Fibroblast of skin of back (primary cell): ENCODE measurements at places on chromosomes 11 and 22.

GRCh38 chr11:110177086-110177456 lies 83.9 kb downstream of the ZC3H12C start:
- DNase-seq, result no peak

GRCh38 chr22:42830161-42830560 lies 26.9 kb downstream of the ARFGAP3 start:
- no peak for DNase-seq

GRCh38 chr22:38850941-38851849 lies 7.4 kb upstream of the NPTXR start:
- peak; percentile 45 for DNase-seq

DNA sequence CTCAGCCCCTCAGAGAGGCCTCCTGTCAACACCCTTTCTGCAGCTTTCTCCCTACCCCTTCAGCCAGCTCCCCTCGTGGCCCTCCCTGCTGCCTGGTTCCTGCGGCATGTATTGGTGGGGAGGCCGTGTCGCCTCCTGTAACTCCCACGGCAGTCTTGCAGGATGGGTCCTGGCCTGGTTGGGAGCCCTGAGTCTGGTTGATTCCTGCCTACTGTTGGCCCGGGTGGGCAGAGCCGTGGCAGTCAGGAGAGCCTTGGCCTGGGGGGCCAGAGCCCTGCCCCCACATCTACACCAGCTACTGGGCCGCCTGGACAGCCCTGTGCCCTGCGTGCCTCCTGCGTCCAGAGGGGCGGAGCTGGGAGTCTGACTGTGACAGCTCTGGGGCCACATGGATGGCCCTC lies 30.3 kb upstream of the GRAMD4 start:
- DNase-seq, result no peak

- DNase-seq, result no peak
These were observed 1.4 kb downstream of the CDC42BPG start for GRCh38 chr11:64842851-64843685.

DNA sequence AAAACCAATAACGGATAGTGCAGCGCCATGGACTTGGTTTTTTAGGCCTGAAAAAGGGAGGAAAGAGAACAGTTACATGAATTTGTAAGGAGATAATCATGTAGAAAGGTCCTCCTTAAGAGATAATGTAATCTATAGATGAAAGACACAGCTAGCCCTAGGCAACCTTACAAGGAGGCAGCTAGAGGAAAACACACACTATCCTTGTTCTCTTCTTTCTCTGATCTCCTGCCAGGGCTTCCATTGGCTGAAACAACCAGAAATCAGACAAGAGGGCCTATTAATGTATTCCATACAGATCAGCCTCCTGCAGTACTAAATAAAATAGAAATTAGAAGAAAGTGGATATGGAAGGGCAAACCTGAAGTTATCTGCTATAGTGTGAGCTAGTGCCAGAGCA lies 53.0 kb downstream of the KCNA4 start:
- DNase-seq, result no peak

DNA sequence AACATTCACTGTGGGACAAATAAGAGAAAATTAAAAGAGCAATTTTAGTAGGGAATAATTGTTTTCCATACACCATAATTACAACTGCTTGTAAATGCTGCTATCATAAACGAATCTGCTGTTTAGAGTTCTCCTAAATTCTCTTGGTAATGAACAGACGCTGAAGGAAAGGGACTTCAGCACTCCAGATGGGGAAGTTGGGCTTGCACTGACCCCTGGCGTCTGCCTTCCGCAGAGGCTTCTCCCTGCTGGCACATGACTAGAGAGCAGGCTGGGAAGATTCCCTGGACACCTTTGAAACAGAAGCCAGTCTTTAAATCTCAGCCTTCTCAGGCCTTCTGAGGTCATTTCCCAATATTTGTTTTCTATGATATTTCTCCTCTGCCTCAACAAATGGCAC lies 84.1 kb downstream of the NXPE2 start:
- peak; percentile 44 for DNase-seq
